Right cardiac atrium (tissue), 5 donors: ENCODE measurements at places on chromosomes 7 and 10. TPM values are rescaled to one million over a fixed set of nuclear protein-coding genes. Genes with fewer than 3 reads are reported as not detected.

The KNDC1 gene
- total RNA-seq: 1.4 TPM

DNA sequence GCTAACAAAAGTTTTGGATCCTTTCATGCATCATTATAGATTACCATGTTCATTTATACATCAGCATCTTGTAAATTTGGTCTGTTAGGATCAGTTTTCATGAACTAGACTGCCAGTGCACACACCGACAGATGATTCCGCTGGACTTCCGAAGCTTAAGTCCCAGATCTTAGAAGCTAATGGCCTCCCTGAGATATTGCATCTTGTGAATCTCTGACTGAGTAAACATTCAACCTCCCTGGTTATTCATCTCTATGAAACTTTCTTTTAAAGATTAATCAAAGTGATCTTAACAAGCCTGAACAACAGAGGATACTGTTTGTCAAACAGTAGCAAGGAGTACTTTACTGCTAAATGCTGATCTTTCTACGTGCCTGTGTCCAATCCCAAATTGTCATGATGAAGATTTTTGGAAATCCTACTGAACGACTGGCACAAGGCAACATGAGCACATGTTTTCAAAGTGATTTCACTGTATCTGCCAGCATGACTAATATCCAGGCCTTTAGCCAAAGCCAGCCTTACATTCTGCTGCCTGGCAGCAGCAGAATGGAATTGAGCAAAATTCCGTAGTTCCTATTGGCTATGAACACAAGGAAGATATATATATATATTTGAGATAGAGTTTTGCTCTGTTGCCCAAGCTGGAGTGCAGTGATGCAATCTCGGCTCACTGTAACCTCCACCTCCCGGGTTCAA lies 91.3 kb upstream of the ANK3 start:
- DNase-seq: no peak

- no peak for DNase-seq
Observed at GRCh38 chr10:30447125-30447799, 13.3 kb downstream of the MAP3K8 start.

The OR2A1 gene
- 0.39 TPM for total RNA-seq

DNA sequence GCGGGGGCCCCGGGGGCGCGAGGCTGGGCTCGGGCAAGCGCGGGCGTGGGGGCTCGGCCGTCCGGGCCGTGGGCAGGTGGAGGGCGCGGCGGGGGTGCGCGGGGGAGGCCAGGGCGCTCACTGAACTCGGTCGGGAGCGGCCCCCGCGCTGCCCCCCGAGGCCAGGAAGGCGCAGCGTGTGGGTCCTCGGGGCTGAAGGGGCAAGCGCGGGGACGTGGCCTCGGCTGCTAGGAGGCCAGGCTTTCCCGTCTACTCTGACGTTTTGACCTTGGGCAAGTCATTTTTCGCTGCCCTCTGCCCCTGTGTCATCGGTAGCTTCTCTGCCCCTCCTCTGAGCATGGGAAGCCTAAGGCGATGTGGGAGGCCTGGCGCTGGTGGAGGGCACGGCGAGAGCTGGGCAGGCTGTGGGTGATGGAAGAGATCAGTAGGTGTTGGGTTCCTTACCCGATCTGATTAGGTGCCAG lies 441 bp downstream of the FBH1 start:
- DNase-seq: peak; percentile 68

- peak; percentile 71 for DNase-seq
Observed at GRCh38 chr10:100996678-100997359, 2.8 kb upstream of the LZTS2 start.

- peak; percentile 45 for DNase-seq
Observed at GRCh38 chr7:121832347-121832746, 40.6 kb upstream of the PTPRZ1 start.

The GJD4 gene
- not detected for total RNA-seq

DNA sequence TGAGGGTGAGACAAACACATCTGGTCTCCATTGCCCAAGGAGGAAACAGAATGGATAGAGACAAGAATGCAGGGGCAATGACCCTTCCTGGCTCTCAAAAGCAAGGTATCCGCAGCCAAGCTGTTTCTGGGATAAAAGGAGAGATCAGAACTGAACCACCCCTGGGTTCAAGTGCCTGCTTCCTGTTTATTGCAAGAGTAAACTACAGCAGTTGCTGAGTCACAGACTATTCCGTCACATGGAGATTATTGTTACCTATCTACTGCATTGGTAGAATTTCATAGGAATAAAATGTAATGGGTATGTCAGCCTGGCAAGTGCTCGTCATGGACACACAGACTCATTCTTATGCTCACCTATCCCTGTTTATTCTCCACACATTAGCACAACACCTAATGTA lies 821.6 kb downstream of the GRID1 start:
- DNase-seq: no peak

DNA sequence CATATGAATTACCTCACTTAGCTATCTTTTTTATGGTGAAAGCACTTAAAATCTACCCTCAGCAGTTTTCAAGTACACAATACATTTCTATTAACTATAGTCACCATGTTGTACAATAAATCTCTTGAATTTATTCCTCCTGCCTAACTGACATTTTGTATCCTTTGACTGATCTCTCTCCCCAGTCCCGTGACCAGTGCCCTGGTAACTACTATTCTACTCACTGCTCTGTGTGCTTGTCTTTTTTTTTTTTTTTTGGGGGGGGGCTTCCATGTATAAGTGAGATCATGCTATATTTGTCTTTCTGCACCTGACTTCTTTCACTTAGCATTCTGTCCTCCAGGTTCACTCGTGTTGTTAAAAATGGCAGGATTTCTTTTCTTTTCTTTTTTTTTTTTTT lies 11.4 kb upstream of the GAD2 start:
- DNase-seq: no peak

DNA sequence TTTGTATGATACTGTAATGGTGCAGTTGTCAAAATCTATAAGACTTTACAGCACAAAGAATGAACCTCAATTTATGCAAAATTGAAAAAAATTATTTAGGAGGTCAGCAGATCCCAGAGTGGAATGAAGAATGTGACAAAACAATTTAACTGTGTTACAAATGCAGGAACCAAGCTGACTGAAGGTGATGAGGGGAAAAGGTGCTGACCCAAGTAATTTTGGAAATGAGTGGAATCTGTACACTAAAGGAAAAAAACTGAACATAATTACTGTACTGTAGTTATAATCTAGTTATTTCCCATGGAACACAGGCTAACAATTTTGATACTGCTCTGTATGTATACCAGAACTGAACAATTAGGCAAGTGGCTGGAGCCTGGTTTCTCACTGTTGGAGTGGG lies 31.2 kb upstream of the ZCCHC24 start:
- no peak for DNase-seq

The INA gene
- total RNA-seq: not detected

DNA sequence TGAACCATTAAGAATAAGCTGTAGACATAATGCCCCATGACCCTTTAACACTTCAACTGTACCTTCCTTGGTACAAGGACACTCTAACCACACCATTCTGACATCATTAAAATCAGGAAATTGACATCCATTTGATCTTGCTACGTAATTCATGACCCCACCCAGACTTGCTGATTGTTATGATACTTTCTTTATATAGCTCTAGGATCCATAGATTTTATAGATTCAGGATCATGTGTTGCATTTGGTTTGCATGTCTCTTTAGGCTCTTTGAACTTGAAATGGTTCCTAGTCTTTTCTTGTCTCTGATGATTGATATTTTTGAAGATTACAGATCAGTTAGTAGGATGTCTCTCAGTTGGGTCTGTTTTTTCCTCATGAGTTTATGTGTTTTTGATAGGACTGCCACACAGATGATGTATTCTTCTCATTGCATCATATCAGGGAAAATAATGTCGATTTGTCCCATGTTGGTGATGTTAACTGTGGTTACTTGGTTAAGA lies 13.5 kb downstream of the CCM2 start:
- DNase-seq: no peak

- peak; percentile 86 for DNase-seq
Observed at GRCh38 chr10:12741360-12741804, 260.1 kb downstream of the CCDC3 start.

DNA sequence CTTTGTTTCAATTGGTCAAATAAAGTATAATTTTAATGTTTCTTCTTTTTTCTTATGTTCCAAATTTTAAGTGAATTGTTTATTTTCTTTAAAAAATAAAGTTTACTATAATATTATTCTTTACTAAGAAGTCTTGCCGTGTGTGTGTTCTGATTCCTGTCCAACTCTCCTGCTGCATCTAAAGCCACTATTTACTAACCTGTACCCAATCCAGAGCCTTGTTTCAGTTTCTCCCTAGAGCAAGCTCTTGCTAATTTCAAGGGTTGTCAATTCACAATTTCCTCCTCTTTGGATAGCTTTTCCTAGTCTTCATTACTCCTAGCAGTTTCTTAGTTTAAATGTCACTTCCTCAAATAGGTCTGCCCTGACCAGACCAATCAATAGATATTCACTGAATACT lies 314.9 kb upstream of the SEMA3A start:
- no peak for DNase-seq

- peak; percentile 80 for DNase-seq
Observed at GRCh38 chr7:159015454-159016410, 128.9 kb downstream of the VIPR2 start.

GRCh38 chr7:43553999-43554398 lies 28.9 kb upstream of the STK17A start:
- no peak for DNase-seq

The LRMDA gene
- 47.7 TPM for total RNA-seq

The ZFAND2A gene
- total RNA-seq: 12.6 TPM

DNA sequence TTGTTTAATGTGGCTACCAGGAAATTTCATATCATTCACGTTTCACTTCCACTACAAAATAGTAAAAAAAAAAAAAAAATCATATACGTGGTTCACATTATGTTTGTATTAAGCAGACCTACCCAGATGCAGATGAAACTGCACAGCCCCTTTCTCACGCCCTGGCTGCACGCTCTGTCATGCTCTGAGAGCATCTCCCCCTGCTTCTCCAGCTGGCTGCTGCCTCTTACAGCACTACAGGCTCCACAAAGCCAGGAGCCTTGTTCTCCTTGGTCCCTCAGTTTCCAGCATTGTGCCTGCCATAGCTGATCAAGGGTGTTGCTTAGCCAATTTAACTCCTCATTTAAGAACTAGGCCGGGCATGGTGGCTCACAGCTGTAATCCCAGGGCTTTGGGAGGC lies 6.9 kb upstream of the GPNMB start:
- DNase-seq: no peak

The CDHR3 gene
- 0.85 TPM for total RNA-seq

- DNase-seq: no peak
Observed at GRCh38 chr7:152969839-152970238, 210.3 kb downstream of the ACTR3B start.

GRCh38 chr7:157439149-157439548 lies 102.3 kb downstream of the DNAJB6 start:
- DNase-seq: no peak

- DNase-seq: no peak
Observed at GRCh38 chr7:74101061-74101681, 17.6 kb downstream of the LIMK1 start.

DNA sequence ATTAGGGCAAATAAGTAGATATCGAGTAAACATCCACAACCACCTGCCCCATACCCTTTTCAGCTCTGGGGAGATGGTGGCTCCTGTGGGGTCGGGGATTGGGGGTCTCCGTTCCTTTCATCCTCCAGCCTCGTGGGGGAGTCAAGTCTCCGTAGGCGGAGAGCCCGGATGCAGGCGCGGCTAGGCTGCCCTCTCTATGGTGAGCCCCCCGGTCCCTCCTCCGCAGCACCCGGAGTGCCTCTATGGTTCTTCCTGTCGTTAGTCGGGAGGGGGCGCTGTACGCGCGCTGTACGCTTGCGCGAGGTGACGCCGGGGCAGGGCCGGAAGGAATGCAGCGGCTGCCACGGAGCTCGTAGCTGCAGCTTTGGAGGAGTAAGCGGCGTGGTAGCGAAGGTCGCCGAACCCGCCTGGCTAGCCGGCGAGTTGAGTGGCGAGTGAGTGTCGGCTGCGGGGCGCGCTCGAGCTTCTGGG lies 14.8 kb upstream of the MMD2 start:
- peak; percentile 92 for DNase-seq

The SMKR1 gene
- not detected for total RNA-seq

DNA sequence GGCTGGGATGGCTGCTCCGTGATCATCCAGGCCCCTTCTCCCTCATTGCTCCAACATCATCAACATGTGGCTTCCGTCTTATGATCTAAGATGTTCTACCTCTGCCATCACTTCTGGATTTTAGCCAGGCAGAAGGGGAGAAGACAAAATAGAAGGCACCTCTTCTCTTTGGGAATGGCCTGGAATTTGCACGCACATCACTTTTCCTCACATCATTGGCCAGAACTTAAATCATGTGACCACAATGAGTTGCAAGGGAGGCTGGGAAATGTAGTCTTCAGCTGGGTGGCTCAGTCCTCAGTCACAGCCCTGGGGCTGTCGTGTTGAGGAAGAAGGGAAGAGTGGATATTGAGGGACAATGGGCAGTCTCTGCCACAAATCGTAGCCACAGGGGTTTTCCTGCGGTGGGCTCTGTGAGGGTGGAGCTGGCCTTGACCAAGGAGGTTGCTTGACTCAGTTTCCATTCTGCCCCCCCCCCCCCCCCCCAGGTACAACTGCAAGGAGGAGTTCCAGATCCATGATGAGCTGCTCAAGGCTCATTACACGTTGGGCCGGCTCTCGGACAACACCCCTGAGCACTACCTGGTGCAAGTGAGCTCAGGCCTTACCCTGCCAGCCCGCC lies 50.3 kb downstream of the PALD1 start:
- DNase-seq: peak; percentile 47

DNA sequence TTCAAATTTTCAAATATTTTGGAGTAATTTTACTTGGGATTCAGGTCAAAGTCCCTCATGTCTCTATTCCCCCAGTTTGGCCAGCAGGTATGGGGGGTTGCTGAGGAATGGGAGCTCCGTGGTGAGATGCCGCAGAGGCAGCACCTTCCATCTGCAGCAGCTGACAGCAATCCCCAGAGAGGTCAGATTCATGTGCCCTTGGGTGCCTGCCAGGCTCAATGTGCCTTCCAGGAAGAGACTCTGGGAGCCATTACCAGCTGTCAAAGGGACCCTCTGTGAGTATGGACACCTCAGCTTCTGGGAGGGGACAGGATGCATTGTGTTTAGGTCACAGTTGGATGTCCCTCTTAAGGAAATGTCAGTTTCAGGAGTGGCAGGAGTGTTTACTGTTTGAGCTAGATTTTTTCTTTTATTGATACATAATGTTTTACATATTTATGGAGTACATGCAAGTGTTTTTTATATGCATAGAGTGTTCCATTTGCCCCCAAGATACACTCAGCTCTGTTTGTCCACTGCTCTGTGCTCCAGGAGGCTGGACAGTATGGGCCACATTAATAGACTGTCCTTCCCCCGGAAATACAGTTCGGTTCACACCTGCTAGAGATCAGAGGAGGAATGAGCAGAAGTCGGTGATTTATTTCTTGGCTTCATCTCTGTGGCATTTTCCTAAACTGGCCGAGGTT lies 75.3 kb upstream of the GRB10 start:
- DNase-seq: no peak
